ENCODE measurements at places on chromosomes 3 and 15.

DNA sequence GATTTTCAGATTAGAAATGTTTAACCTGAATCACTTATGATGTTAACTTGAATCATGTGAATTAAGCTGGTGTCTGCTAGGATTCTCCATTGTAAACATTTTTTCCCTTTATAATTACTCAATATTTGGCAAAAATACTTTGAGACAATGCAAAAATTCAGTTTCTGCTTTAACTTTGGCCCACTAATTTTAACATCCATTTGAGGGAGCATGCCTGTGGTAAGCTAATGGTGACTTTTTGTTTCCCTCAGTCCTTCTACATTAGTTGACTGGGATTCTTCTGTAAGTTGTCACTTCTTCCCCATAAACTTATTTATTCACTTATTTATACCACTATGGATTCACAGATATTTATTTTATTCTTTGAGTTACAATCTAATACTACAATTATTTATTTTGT, 59.3 kb downstream of the PIK3R4 start:
- DNase-seq: no peak

- DNase-seq: peak; percentile 48
Measured at GRCh38 chr3:180036671-180037455, at the start of gene PEX5L. Gene PEX5L (minus strand): TSS chr3:180036937. CDS start chr3:180036599, 338 bp downstream.

DNA sequence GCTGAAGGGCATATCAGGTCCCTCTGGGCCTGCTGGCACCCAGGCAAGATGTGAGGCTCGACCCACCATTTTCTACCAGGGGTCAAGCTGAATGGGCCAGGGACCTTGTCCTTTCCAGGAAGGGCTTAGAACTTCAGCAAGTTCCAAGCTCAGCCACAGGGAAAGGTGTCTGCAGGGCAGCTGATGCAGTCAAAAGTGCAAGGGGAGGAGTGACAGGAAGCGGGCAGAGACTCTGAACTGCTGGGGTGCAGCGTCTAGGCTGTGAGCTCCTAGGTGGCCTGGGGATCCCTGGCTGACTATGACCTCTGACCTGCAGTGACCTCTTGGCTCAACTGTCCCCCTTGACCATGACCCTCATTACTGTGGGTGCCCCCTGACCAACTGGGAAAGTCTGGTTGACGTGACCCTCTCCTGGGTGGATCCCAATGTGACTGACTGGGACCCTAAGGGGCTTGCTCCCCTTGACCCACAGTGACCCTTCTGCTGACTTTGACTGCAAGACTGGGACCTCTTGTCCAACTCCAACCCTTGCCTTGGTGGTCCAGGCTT, 14.4 kb upstream of the SEC13 start:
- no peak for DNase-seq

DNA sequence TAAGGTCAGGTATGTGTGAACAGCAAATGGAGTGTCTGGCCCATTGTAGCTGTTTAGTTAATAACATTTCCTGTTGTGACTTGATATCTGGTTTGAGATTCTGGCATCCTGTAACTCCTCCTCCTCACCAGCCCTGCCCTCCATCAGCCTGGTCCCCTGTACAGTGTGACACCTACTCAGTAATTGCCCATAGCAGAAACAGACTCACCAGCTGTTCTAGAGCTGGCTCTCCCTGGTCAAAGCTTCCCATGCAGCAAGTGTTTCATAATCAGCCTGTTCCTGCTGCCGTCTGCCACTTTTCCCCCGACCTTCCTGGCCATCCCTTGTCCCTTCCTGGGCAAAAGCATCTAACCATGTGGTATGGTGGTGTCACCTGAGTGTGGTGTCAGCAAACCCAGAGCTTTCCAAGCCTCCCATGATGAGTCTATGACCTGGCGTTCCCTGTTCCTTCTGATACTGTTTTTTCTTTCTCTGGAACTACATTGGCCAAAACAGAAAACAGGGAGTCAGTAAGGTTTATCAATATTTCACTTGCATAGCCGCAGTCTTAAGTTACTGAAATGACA, 55.4 kb downstream of the B3GALNT1 start:
- no peak for DNase-seq

DNA sequence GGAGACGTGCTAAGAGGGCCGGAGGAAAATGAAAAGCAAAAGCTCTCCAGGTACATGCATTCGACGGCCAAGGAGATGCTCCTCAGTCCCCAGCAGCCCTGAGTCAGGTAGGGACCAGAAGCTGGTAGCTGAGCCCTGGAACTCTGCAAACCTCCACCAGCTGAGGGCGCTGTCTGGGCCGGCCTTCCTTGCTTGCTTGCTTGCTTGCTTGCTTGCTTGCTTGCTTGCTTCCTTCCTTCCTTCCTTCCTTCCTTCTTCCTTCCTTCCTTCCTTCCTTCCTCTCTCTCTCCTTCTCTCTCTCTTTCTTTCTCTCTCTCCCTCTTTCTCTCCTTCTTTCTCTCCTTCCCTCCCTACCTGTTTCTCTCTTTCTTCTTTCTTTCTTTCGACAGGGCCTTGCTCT, 94.6 kb upstream of the RASGRF1 start:
- DNase-seq: no peak

- DNase-seq: no peak
Measured at GRCh38 chr15:98927996-98928395, 79.6 kb downstream of the PGPEP1L start.

Measured in suprapubic skin (tissue), 4 donors.